ENCODE measurements at places on chromosomes 4 and X.

- DNase-seq: peak; percentile 85
Measured at GRCh38 chrX:150362599-150363481, at the start of gene MAMLD1. TSS of gene MAMLD1 (plus strand) at chrX:150363317. CDS start at chrX:150445517, 82,200 bp downstream.

DNA sequence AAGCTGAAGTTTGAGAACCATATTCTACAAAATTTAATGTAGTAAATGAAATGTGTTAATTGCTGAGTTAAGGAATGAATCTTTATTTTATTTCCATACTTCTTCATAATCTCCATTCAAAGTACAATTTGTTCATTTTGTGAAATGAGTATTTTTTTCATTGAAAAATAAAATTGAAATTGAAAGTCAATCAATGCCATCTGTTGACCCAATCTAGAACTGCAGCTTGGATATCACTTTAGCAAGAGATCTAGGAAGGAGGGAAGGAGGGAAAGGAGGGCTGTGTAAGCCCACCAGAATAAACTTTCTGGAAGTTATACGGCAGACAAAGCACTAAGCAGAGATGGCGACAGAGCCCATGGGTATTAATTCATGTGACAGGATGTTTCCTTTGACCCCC is 128.4 kb downstream of the ZMAT1 start:
- DNase-seq: peak; percentile 4

DNA sequence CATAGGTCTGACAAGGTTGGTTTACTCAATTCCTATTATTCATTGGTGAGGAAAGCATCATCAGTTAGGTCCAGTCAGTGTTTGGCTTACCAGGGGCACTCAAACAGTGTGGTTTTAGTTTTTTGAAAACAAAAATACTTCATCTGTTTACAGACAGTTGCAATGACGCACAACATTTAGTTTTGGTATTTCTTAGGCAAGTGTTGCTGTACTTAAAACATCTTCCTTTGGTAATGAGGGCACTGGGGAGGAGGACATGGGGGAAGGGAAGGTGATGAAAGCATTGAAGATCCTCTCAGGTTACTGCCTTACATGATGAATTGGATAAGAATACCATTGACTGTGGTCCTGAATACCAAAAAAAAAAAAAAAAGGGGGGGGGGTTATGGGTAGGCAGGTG is 93.7 kb upstream of the MAOA start:
- DNase-seq: no peak

DNA sequence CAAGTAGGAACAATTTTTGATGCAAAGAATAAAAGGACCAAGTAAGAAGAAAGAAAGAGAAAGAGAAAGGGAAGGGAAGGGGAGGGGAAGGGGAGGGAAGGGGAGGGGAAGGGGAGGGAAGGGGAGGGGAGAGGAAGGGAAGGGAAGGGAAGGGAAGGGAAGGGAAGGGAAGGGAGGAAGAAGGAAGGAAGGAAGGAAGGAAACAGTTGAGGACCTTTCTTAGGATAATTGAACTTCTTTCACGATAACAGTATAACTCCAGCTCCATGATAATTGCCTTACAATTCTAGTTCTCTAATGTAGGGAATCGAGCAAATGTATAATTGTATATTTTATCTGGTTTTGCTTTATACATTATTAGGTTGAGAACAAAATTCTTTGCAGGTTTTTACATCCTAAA is 556.2 kb upstream of the PCDH10 start:
- DNase-seq: no peak

- DNase-seq: peak; percentile 62
Measured at GRCh38 chrX:9337046-9337445, 127.8 kb upstream of the TBL1X start.
